Esophagus squamous epithelium (tissue), 5 donors: ENCODE measurements at places on chromosomes 4 and X.

DNA sequence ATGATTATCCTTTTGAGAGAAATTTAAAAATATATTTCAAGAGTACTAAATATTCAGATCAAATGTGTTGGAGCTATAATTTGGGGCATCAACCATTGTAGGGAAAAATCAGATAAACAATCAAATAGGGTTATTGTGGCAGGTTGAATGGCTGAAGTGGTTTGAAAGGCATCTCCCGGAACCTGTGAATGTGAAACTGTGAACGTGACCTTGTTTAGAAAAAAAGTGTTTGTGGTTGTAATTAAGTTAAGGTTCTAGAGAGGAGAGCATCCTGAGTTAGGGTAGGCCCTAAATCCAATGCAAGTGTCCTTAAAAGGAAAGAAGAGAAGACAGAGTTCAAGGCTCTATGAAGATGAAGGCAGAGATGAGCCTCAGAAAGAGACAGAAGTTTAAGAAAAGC lies 37.4 kb downstream of the ADGRA3 start:
- DNase-seq: no peak

DNA sequence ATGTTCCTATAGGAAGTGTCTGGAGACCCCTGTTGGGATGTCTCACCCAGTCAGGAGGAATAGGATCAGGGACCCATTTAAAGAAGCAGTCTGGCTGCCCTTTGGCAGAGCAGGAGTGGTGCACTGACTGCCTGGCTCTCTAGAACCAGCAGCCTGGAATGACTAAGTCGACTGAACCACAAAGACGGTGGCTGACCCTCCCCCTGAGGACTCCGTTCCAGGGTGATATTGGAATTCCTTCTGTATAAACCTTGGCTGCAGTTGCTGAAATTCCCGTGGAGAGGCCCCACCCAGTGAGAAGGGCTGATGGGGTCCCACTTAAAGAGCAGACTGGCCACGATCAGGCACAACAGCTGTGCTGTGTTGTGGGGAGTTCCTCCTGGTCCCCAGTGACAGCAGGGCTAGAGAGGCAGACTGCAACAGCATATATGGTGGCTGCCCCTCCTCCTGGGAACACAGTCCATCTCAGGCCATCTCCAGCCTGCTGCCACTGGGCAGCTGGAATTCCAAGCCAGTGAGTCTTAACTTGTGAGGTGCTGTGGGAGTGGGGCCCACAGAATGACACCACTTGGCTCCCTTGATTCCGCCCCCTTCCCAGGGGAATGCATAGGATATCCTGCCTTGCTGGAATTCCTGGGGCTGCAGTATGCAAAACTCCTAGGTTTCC lies 41.8 kb upstream of the RLIM start:
- no peak for DNase-seq

DNA sequence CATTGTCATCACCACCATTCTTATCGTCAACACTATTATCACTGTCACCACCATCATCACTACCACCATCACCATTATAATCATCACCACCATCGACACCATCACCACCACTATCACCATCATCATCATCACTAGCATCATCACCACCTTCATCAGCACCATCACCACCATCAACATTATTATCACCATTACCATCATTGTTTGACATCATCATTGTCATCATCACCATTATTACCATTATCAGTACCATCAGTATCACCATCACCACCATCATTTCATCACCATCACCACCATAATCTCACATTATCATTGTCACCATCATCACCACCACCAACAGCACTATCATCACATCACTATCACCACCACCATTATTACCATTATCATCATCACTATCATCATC lies 47.5 kb upstream of the NKX1-1 start:
- no peak for DNase-seq

- DNase-seq: no peak
Observed at GRCh38 chr4:38894322-38894982, 26.8 kb downstream of the FAM114A1 start.

GRCh38 chrX:56232221-56233082 lies at the start of gene KLF8:
KLF8 (plus strand) TSS chrX:56232356; CDS start chrX:56233335, 979 bp downstream.
- DNase-seq: no peak

DNA sequence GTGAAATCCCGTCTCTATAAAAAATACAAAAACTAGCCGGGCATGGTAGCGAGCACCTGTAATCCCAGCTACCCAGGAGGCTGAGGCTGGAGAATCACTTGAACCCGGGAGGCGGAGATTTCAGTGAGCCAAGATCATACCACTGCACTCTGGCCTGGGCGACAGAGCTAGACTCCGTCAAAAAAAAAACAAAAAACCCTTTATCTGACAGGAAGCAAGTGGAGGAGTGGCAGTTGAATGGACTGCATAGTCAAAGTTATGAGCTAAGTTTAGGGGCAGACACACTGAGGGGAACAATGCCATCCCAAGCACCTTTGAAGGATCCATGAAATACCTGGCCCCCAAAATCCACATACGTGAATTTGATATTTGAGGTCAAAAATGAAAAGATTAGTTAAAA lies 7.5 kb upstream of the HPGDS start:
- DNase-seq: no peak

DNA sequence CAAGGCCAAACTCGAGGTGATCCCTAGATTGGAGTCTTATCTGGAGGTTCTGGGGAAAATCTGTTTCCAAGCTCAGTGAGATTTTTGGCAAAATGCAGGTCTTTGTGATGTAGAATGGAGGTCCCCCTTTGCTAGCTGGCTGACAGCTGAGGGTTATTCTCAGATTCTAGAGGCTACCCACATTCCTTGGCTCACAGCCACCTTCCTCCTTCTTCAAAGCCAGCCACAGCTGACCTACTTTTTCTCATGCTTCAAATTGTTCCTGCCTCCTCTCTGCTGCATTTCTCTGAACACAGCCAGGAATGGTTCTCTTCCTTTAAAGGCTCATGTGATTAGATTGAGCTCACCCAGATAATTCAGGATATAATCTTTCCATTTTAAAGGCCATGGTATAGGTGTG lies 86.9 kb downstream of the VCX3A start:
- DNase-seq: no peak

DNA sequence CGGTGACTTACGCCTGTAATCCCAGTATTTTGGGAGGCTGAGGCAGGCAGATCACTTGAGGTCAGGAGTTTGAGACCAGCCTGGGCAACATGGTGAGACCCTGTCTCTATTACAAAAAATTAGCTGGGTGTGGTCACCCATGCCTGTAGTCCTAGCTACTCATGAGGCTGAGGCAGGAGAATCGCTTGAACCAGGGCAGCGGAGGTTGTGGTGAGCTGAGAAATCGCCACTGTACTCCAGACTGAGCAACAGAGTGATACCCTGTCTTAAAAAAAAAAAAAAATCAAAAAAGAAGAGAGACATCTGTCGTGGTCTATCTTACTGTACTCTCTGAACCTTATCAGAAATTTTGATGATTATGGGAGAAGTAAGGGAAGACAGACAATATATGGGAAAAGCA lies 144.3 kb downstream of the CAMK2D start:
- no peak for DNase-seq

DNA sequence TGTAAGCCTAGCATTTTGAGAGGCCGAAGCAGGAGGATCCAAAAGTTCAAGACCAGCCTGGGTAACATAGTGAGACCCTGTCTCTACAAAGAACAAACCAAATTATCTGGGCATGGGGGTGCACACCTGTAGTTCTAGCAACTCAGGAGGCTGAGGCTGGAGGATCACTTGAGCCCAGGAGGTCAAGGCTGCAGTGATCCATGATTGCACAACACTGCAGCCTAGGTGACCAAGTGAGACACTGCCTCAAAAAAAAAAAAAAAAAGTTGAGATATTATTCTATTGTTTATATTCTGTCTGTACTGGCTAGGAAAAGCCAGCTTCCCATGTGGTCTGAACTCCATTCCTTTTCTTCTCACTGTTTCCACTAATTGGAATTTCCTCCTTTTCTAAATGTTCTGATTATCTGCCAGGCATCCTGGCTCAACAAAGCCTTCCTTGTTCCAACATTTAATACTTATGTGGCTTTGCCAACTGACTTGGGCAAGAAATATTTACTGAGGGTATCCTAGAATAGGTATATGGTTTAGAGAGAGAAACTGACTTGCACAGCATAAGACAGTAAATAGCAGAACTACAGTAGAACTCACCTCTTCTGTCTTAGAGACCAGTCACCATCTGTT lies 175.2 kb upstream of the ADAMTS3 start:
- no peak for DNase-seq

- no peak for DNase-seq
Observed at GRCh38 chr4:79450053-79450452, 42.0 kb upstream of the GK2 start.

DNA sequence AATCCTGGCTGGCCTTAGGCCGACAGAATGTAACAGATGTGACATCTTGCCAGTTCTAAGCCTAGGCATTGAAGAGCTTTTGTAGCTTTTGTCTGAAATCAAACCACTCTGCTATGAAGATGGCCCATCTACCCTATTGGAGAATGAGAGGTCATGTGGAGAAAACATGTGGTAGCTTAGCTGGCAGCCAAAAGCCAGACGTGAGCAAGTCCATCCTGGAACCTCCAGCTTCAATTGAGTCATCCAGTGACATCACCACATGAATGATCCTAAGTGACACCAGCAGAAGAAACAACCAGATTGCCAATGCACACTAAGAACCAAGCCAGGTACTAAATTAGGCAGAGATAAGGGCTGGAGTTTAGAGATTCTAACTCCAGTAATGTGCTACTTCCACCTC lies 154.8 kb upstream of the ZFP42 start:
- no peak for DNase-seq

DNA sequence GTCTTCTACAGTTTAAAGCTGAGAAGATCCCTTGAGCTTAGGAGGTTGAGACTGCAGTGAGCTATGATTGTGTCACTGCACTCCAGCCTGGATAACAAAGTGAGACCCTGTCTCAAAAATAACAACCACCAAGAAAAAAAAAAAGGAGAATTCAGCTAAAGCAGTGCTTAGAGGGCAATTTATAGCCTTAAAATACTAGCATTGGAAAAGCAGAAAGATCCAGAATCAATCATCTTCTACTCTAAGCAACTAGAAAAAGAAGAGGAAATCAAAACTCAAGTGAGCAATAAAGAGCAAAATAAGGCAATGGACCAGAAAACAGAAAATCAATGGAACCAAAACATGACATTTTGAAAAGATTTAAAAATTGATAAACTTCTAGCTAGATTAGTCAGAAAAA lies 639 bp upstream of the PI4K2B start:
- no peak for DNase-seq

DNA sequence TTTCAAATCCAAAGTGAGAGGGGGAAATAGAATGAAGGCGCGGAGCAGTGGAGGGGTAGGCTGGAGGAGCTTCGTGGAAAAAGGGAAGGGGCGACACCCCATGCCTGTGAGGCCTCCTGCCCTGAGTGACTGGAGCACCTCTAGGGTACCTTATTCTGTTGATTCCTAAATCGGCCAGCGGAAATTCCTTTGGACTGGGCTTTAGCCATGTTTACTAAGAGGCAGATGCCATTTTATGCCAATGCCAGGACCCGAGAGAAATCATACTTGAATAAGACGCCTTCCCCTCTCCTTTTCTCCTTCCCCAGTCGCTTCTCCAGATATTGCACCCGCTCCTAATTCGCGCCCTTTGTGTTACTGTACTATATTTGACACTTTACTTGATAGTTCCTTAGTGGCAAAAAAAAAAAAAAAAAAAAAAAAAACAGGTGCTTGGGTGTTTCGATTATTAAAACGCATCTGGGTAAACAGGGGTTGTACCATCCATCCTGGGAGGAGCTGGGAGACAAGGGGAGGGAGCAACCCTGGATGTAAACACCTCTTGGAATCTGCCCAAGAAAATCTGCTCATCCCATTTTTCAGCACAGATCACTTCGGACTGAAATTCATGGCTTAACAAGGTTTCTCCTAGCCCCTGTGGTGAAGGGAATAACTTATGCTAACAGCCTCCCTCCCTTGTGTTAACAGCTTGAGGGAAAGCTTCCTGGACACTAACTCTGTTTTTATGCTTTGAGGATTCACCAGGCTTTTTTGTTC lies 1.5 kb downstream of the BMP3 start:
- no peak for DNase-seq

- DNase-seq: no peak
Observed at GRCh38 chr4:85556283-85556682, 81.3 kb downstream of the ARHGAP24 start.

DNA sequence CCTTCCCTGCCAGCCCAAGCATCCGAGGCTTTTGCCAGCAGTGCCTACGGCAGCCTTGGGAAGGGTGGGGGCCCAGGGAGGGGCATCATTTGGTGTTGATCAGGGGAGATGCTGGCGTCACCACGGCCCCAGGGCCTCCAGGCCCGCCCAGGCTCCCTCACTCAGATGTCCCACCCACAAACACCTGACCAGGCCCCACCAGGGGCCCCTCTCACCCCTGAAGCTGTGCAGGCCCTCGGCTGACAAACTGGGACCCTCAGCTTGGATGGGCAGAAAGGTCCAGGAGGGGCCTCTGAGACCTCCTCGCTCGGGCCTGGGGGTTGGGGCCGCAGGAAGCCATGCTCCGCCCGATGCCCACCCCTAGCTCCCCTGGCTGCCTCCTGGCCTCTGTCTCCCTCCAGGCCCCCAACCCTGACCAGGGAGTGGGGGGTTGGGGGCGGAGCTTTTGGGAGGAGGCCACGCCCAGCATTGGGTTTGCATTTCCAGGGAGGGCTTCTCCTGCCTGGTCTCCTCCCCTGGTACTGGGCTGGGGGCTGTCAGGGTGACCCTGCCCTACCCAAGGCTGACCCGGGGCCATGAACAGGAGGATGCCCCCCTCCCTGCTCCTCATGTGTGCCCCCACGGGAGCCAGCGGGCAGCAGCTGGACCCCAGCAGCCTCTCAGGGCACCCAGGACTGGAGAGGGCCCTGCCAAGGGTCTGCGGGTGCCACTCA lies 33.4 kb upstream of the SPON2 start:
- DNase-seq: no peak

- DNase-seq: no peak
Observed at GRCh38 chr4:7854216-7854615, 85.4 kb downstream of the AFAP1 start.

DNA sequence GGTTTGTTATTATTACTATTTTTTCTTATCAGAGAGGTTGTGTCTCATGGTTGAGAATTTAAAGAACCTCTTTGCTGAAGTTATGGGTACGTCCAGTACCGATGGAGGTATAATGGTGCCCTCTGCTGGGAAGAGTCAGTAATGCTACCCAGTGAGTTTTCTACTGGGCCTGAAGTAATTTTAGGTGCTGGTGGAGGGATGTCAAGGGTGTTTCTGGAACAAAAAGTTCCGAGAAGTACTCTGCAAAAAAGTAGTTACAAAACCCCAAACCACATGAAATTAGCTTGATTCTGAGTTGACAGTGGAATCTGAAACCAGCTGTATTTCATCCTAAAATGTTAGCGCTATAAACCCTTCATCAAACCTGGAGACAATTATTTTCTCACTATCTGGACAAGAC lies 102.5 kb upstream of the MID1 start:
- DNase-seq: no peak

- no peak for DNase-seq
Observed at GRCh38 chrX:12581546-12581945, 209.7 kb upstream of the PRPS2 start.

DNA sequence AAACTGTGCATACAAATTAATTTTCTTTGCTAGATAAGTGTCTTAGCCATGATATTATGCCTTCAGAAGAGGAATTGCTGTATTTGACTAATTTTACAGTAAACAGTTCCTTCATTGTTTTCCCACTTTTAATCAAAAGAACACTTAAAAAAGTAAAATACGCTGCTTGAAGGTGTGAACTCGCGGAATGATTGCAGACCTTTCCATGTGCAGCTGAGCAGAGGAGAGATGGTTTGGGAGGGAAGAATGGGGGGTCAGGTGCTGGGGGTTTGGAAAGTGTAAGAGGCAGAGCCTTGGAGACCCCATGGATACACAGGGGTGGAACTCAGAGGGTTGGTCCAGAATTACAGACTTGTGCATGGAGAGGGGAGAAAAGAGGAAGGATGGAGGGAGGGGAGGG lies 15.3 kb downstream of the CYTL1 start:
- DNase-seq: no peak
